ENCODE measurements at places on chromosomes 12 and 14. TPM values are rescaled to one million over a fixed set of nuclear protein-coding genes. Genes with fewer than 3 reads are reported as not detected.

GRCh38 chr14:33315721-33316120, 377.0 kb downstream of the NPAS3 start:
- no peak for DNase-seq

DNA sequence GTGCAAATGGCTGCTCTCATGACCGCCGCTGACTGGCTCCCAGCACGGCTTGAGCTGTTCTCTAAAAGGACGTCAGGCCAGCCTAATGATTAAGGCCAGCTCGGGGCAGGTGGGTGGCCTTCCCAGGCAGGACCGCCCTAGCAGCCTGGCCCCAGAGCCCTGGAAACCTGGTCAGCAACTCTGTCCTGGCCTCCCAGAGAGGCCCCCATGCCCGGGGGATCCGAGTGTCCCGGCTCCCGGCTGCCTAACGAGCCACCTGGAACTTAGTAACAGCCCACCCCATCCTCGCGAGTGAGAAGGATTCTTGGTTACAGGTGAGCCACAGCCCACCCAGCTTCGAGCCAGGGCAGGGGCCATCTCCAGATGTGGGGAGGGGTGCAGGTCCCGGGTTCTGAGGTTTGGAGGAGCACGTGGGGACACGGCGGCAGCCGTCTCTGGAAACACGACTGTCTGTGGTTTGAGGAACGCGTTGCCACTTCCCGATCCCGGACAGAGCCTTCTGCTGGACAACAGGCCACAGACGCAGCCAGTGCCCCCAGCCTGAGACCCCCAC, 73.8 kb upstream of the FBRSL1 start:
- no peak for DNase-seq

DNA sequence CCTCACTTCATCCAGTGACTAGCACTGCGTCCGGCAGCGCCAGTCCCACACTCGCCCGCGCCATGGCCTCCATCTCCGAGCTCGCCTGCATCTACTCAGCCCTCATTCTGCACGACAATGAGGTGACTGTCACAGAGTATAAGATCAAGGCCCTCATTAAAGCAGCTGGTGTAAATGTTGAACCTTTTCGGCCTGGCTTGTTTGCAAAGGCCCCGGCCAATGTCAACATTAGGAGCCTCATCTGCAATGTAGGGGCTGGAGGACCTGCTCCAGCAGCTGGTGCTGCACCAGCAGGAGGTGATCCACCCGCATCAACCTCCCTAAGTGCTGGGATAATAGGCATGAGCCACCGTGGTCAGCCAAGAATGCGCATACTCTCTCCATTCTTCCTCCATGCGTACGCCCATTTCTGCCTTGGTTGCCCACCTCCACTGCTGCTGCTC, 59.9 kb downstream of the IRF2BPL start:
- no peak for DNase-seq

GRCh38 chr14:104116756-104117340, 21.5 kb upstream of the KIF26A start:
- no peak for DNase-seq

DNA sequence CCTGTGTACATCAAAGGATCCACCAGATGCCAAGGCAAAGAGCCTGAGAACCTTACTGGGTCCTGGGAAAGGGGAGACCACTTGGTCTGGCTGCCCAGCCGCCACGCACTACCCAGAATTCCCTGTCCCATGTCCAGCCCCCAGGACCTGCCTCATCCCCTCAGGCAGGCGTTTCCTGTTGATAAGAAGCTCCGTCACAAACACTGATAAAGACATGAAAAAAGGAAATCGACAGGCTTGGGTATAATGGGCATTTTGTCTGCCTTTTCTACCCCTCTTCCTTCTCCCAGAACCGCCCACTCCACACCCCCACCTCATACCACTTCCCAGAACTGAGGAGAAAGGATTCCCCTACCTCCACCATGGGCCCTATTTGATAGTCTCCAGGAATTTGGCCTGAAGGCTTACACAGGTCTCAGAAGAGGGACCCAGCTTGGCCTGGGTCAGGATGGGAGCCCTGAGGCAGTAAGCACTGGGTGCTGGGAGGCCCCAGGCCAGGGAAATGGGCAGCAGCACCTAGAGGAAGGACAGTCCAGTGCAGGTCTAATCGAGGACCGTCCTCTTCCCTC, 18.8 kb downstream of the ACVRL1 start:
- no peak for DNase-seq

GTF2A1 gene
- polyA plus RNA-seq: 12.7 TPM

- no peak for DNase-seq
Observed at GRCh38 chr12:123942238-123942653, 30.4 kb downstream of the CCDC92 start.
